ENCODE measurements at places on chromosomes 3 and 15.

DNA sequence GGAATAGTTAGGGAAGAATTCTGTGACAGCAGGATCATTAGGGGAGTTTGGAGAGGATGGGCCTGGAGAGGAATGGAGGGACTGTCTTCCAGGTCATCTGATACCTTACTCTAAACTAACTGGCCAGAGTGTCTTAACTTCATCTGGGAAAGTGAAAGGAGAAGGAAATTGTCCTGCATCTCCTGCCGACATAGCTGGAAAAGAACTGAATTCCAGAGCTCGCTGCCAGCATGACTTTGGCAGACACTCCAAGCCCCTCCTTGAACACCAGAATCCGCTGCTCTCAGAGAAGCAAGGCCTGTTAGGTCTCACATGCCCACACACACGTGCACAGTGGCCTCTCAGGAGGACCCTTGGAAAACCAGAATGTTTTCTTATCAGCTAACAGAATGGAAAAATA is 10.5 kb downstream of the ABI3BP start:
- no peaks in the 10 kb centered on the region for H3K36me3 ChIP-seq
- H3K27ac ChIP-seq = no peak overlapping the region
- no peak for DNase-seq
- no peaks in the 10 kb centered on the region for H3K27me3 ChIP-seq
- no peaks in the 10 kb centered on the region for H3K4me1 ChIP-seq

DNA sequence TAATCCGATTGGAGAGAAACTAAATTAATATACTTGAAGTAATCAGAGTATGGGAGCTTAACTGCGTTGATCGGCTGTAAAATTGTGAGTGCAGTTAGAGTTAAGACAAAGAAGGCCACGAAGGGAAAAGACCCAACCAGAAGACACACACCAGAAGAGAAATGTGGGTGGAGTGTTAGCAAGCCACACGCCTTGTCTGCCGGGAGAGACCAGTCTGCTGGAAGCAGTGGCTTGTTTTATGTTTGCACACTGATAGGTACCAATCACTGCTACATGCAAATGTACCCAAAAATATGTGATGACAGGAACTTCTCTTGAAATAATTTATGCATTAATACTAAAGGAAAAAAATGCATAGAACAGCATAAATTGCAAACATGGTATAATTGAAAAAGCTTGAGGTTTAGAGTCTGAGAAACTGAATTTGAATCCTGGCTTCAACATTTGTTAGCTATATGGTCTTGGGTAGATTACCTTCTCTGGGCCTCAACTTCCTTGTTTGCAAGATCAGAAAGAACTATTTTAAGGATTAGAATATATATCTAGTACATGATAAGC is 23.1 kb downstream of the EEFSEC start:
- H3K27me3 ChIP-seq = no peaks in the 10 kb centered on the region
- H3K4me3 ChIP-seq = no peak overlapping the region
- H3K4me1 ChIP-seq = peaks cover 4% of the 10 kb centered on the region
- H3K27ac ChIP-seq = no peak overlapping the region
- DNase-seq = no peak
- no peaks in the 10 kb centered on the region for H3K36me3 ChIP-seq

- no peak for DNase-seq
- H3K4me3 ChIP-seq = no peak overlapping the region
- no peaks in the 10 kb centered on the region for H3K4me1 ChIP-seq
- H3K27ac ChIP-seq = no peak overlapping the region
Measured at GRCh38 chr15:40273428-40273827, 9.4 kb downstream of the ANKRD63 start.

DNA sequence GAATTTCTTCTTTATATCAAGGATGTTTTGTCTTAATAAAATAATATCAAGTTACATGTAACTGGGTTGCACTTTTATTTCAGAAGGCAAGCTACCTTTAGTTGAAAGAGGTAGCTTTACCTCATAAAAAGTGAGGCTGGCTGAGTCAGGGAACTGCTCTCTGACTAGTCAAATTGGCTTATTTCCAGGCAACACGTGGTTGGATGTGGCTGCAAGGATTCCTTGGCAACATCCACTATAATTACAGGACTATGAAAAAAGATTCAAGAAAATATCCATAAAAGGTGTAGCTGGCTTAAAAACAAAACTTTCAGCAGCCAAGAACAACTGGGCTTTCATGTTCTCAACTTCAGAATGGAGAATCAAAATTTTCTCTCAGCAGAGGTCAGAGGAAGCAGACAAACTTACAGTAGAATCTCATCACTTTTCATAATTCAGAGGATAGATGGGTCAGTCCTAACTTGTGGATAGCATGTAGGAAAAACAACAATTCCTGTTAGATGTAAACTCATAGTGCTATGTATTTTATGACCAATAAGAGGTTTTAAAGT is 779.1 kb downstream of the MECOM start:
- DNase-seq = no peak
- no peaks in the 10 kb centered on the region for H3K4me1 ChIP-seq
- no peak overlapping the region for H3K4me3 ChIP-seq
- H3K27ac ChIP-seq = no peak overlapping the region
- H3K27me3 ChIP-seq = no peaks in the 10 kb centered on the region

DNA sequence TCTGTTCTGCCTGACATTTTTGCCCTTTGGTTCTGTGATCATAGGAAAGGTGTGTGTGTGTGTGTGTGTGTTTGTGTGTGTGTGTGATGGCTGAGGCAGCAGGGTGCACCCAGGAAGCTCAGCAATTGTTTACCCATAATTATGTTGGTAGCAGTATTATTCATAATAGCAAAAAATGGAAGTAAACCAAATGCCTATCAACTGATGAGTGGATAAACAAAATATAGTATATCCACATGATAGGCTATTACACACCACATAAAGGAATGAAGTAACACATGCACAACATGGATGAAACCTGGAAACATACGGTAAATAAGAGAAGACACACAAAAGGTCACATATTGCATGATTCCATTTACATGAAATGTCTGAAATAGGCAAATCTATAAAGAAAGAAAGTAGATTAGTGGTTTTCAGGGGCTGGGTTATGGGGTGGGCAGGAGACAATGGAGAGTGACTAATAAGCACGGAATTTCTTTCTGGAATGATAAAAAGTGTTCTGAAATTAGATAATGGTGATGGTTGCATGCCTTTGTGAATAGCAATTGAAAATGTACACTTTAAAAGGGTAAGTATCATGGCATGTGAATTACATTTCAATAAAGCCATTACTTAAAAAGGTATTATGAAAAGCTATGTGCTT is 167.2 kb downstream of the POLR2M start:
- no peak overlapping the region for H3K27ac ChIP-seq
- no peaks in the 10 kb centered on the region for H3K4me1 ChIP-seq
- no peaks in the 10 kb centered on the region for H3K36me3 ChIP-seq
- DNase-seq = no peak

GRCh38 chr3:177674186-177674585 is 476.9 kb upstream of the TBL1XR1 start:
- no peaks in the 10 kb centered on the region for H3K36me3 ChIP-seq
- H3K4me3 ChIP-seq = no peak overlapping the region
- no peak for DNase-seq
- no peaks in the 10 kb centered on the region for H3K27me3 ChIP-seq

GRCh38 chr3:10546820-10547263 is 41.5 kb upstream of the ATP2B2 start:
- H3K4me3 ChIP-seq = no peak overlapping the region
- no peak for DNase-seq
- H3K36me3 ChIP-seq = no peaks in the 10 kb centered on the region
- no peak overlapping the region for H3K27ac ChIP-seq

- no peaks in the 10 kb centered on the region for H3K4me1 ChIP-seq
- H3K27ac ChIP-seq = no peak overlapping the region
- H3K27me3 ChIP-seq = no peaks in the 10 kb centered on the region
- no peak overlapping the region for H3K4me3 ChIP-seq
Measured at GRCh38 chr3:27865731-27866130, 143.6 kb upstream of the EOMES start.

DNA sequence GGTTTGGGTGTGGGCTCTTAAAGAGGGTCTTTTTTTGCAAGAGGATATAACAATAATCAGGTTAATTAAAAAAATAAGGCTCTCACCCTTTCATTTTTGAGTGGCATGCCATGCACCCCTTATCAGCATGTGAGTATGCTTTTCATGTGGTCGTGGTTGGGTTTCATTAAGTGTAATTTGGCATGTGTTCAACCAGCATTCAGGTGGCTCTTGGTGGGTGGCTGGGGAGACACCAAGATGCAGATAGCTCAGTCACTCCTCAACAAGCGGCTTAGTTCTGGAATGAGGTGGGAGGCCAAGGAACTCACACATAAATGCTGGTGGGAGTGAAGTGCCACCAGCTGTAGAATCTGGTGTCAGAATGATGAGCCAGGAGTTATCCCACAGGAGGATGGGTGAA is 66.8 kb downstream of the FLNB start:
- peaks cover 6% of the 10 kb centered on the region for H3K36me3 ChIP-seq
- H3K27ac ChIP-seq = no peak overlapping the region
- DNase-seq = no peak
- no peak overlapping the region for H3K4me3 ChIP-seq

DNA sequence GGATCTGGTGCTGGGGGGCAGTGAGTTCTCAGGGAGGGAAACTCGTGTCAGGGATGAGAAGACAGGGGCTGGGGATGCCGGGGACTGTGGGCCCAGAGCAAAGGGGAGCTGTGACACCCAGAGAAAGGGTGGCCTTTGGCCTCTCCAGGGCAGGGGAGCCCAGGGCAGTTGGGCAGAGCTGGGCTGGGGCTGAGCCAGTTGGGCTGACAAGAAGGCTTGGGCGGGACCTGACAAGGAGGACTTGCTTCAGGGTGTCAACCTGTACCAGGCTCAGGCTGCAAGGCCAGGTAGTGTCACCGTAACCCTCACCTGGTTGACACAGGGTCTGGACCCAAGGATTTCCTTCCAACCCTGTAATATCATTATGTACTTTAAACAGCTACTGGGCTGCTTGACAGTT is 13.2 kb upstream of the ANPEP start:
- no peaks in the 10 kb centered on the region for H3K27me3 ChIP-seq
- H3K27ac ChIP-seq = no peak overlapping the region
- no peaks in the 10 kb centered on the region for H3K36me3 ChIP-seq
- DNase-seq = no peak

- no peak overlapping the region for H3K27ac ChIP-seq
- no peaks in the 10 kb centered on the region for H3K27me3 ChIP-seq
- no peak for DNase-seq
Measured at GRCh38 chr3:104436506-104436905, 930.2 kb upstream of the ALCAM start.

- no peaks in the 10 kb centered on the region for H3K27me3 ChIP-seq
- H3K27ac ChIP-seq = no peak overlapping the region
- no peaks in the 10 kb centered on the region for H3K4me1 ChIP-seq
Measured at GRCh38 chr3:133883641-133884040, 12.0 kb downstream of the RAB6B start.

DNA sequence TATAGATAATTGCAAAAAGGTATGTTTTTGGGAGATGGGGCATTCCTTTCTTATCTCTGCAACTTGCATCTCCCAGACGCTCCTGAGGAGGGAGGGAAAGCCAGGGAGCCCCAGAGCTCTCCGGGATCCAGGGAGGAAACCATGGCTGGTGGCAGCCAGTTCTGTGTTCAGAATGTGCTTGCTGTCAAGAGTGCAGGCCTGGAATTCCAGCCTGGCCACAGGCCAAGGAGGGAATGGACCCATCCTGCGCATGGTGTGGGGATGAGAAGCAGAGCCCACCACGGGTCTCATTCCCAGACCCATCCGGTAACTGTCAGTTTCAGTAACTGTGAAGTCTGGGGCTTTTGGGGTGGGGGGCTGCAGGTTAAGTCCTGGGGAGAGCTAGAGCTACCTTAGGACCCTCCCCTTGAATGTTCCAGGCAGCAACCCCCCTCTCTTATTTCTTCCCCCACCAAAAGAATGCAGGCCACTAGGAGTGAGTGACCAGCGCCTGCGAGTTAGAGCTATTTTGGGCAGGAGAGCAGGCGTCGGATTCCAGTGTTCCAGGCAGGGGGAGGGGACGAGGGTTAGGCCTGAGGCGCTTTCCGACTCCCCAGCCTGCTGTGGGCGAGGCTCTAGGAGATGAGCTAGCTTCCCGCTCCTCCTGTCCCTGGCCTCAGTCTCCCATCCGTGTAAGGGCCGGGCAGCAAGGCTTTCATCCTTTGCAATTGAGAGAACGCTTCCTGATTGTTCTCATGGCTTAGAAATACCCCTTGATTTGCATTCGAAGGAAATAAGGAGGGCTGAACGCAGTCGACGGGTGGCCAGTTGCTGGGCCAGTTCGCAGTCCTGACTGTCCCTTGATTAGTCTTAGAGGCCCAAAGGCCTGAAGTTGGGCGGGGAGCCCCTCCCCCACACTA is 781 bp upstream of the DAG1 start:
- no peak for DNase-seq
- H3K27ac ChIP-seq = peak overlapping the region; percentile 36
- H3K4me3 ChIP-seq = peak overlapping the region; percentile 8
- peaks cover 6% of the 10 kb centered on the region for H3K4me1 ChIP-seq
- no peaks in the 10 kb centered on the region for H3K27me3 ChIP-seq

GRCh38 chr3:181933052-181933618 is 221.4 kb downstream of the SOX2 start:
- no peaks in the 10 kb centered on the region for H3K4me1 ChIP-seq
- H3K4me3 ChIP-seq = no peak overlapping the region
- no peaks in the 10 kb centered on the region for H3K27me3 ChIP-seq
- DNase-seq = no peak

DNA sequence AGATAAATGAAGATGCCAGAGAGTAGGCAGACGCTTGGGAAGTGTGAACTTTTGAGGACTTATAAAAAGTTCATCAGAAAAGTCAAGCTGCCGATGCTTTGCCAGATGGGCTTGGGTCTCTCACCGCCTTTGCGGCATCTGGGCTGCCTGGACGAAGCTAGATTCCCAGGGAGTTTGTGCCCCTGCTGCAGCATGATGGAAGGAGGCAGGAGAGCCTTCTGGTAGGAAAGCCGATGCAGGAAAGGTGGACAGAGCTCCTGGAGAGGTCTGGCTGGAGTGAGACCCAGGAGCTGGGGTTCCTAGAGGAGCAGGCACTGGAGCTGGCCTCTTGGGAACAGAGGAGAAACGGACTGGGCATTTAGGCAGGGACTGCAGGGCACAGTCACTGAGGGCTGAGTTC is 51.9 kb upstream of the ATP2B2 start:
- H3K4me1 ChIP-seq = 0 out of 2 replicates have a peak, but pooled peaks cover under 1% of the 10 kb centered on the region
- no peak overlapping the region for H3K27ac ChIP-seq
- DNase-seq = no peak
- H3K36me3 ChIP-seq = no peaks in the 10 kb centered on the region
- H3K27me3 ChIP-seq = no peaks in the 10 kb centered on the region
- H3K4me3 ChIP-seq = no peak overlapping the region

DNA sequence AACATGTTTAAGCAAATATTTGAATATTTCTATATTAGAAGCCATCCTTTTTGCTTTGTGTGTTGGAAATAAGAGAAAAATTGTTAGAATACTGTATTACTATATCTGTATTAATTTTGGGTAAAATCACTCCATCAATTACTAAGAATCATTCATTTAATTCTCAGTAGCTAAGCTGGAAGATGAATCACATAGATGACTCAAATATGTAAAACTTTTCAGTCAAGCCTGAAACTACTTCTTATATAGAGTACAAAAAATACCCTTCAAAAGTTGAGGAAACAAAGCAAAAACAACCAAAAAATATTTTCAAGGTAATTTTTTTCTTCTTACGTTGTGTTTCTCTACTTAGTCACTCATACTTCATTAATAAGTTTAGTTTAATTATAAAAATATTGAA is 205.7 kb upstream of the ROBO1 start:
- H3K4me1 ChIP-seq = no peaks in the 10 kb centered on the region
- DNase-seq = no peak
- no peaks in the 10 kb centered on the region for H3K27me3 ChIP-seq
- H3K36me3 ChIP-seq = no peaks in the 10 kb centered on the region
- no peak overlapping the region for H3K27ac ChIP-seq
- H3K4me3 ChIP-seq = no peak overlapping the region

- no peaks in the 10 kb centered on the region for H3K4me1 ChIP-seq
- no peaks in the 10 kb centered on the region for H3K27me3 ChIP-seq
- no peak overlapping the region for H3K4me3 ChIP-seq
Measured at GRCh38 chr15:63908991-63909390, 75.2 kb upstream of the HERC1 start.
